ENCODE measurements at places on chromosomes 2 and 18.

GRCh38 chr2:81324046-81324445 lies 1019.5 kb upstream of the LRRTM1 start:
- no peak for DNase-seq

- DNase-seq, result no peak
These were observed at the start of gene GRB14 for GRCh38 chr2:164620873-164621763. Gene GRB14 (minus strand): TSS chr2:164621482. CDS start chr2:164621309, 173 bp downstream.

GRCh38 chr18:65017372-65017760 lies 733.4 kb upstream of the CDH7 start:
- no peak for DNase-seq

- no peak for DNase-seq
These were observed 8.3 kb downstream of the KCNF1 start for GRCh38 chr2:10919771-10920621.

- no peak for DNase-seq
These were observed 41.2 kb downstream of the MCFD2 start for GRCh38 chr2:46874236-46874929.

DNA sequence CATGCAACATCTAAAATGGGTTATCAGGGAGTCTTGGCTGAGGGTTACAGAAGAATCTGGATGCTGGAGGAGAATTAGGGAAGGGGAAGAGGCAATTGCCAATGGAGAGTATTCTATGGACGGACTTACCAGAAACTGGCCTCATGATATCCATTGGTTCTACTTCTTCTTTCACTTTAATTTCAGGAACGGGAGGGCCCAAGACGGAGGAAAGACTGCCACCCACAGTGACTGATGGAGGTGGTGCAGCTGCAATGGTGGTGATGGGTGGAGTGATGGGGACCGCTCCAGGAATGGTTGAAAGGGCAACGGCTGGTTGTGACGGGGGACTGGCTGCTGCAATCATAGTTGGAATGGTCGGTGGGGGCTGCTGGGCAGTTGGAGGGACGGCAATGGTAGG lies 69.1 kb upstream of the AMMECR1L start:
- no peak for DNase-seq

- DNase-seq, result no peak
These were observed 137.1 kb downstream of the RPIA start for GRCh38 chr2:88828397-88829137.

GRCh38 chr2:118417406-118418120 lies 329.3 kb downstream of the INSIG2 start:
- no peak for DNase-seq

- no peak for DNase-seq
These were observed 27.5 kb downstream of the ABCA12 start for GRCh38 chr2:215110918-215111317.

DNA sequence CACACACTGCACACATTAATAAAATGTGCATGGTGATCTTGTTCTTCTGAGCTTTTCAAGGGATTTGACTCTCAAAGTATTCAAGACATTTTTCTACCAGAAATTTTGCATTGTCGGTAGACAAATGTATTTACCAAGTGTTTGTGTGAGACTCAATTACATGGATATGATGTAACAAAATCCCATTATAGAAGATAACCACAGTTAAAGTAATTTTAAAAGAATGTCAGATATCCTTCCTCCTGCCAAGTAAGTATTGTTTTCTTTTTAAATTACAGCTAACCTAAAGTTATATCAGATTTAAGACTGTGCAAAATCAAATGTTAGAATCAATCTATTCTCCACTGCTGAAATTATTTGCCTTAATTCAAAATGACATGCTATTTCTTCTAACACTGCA lies 1344.5 kb upstream of the CHAC2 start:
- DNase-seq, result no peak

DNA sequence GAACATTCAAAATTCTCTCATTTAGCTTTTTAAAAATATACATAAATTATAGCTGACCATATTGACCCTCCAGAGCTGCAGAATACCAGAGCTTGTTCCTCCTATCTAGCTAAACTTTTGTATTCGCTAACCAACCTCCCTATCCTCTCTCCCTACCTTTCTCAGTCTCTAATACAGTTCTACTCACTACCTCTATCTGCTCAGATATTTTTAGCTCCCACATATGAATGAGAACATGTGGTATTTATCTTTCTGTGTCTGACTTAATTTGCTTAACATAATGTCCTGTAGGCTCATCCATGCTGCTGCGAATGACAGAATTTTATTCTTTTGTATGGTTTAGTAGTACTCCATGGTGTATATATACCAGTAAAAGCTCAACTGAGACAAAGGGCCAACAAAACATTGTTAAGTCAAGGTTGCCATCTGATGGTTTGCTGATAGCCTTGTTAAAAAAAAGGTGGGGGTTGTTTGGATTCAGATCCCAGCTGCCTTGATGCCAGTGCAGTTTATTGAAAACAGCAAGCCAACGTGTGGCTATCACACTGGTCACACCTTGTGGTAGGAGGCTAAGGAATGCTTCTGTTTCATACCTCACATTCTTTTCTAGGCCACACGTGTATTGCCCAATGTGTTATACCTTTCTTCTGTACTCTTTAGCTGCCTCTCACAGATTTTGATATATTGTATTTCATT lies 101.5 kb downstream of the VWA3B start:
- no peak for DNase-seq

DNA sequence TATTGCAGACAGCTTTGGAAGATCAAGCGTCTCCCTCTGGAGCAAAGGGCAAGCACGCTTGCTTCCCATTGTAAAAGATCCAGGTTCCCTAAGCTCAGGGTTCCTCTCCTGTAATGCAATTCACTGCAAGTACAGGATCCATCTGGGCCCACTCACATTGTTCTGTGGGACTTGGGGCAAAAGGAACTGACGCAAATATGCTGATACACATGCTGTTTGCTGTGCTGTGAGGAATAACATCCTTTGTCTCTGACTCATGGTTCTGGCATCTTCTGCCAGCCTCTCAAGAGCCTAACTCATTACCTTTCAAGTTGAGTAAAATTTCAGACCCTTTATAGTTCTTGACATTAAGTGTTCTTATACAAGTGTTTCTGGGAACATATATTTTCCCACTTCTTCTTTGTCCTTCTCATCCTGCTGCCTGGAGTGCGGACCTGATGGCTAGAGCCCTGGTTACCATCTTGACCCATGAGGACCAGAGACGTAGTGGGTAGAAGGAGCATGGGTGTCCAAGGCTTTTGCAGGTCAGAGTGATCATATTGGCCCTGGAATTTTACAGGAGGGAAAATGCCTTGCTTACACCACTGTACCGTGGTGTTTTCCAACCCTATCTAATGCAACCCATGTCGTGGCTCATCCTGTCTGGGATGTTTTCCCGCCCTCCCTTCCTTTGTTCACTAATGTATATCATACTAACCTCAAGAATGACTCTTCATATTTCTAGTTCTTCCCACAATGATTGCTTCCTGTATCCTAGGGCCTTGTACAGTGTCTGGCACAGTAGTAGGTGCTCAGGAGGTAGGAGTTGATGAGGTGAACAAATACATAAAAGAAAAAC lies 145.7 kb upstream of the GLI2 start:
- no peak for DNase-seq

DNA sequence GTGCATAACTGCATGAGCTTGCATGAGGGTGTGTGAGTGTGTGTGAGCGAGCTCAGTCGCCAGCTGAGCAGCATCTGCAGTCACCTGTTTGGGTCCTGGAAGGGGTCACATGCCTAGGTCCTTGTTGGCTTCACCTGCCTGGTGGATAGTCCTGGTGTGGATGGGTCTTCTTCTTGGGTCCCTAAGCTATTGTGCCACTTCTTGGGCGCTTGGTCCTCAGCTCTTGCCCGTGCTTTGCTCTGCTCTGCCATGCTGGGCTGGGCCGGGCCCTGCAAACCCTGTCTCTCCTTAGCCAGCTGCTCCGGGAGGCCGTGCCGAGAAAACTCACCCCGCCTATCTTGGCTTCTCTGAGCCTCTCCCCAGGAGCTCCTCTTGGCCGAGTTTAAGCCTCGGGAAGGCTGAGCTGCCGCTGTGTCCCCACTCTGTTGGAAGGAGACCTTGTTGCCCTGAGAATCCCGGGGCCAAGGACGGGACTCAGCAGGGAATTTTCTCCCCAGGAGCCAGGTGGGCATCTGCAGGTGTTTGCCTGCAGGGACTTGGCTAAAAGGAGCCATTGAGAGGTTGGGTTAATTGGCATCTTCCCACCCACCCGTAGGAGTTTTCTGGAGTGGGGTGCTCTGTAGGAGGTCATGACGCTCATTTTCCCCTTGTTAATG lies 300.8 kb downstream of the NDUFA10 start:
- DNase-seq, result no peak

GRCh38 chr2:109460553-109461324 lies 153.0 kb downstream of the SEPTIN10 start:
- no peak for DNase-seq

GRCh38 chr2:190589008-190589407 lies 54.5 kb upstream of the NEMP2 start:
- DNase-seq, result no peak

DNA sequence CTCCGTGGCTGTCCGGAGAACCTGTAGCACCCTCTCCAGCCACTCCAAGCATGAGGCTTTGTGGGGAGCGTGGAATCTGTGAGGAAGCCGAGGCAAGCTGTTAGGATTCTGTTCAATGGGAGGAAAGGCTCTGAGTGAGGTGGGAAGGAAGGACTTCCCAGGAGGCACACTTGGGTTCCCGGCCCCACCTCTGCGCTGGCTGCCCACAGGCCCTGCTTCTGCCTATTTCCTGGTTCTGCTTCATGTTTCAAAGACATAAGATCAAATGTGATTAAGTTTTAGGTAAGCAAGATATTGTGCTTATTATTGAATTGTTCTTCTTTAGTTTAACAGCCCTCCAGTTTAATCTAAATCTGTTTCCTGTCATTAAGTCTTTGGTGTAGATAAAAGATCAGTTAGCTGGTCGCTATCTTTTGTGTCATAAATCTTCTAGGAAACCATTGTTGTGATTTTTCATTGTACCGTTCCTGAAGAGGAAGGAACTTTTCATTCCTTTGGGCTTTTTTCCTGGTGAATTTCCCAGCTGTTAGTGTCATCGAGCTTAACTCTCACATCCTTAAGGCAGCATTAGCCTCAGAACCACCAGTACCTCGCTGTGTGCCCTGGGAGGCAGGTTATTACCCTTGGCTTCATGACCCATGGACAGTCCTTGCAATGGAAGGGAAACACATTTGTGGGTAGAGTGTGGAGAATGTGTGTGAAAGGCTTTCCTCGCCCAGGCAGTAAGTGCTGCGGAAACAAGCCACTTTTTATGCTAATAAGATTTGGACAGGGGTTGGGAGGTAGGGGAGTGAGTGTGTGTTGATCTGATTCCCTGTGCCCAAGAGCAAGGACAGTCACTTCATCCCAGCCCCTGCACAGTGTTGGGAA lies 61.9 kb upstream of the ALPP start:
- no peak for DNase-seq

- DNase-seq, result peak; percentile 19
These were observed 111.6 kb downstream of the FAM210A start for GRCh38 chr18:13614641-13615288.

DNA sequence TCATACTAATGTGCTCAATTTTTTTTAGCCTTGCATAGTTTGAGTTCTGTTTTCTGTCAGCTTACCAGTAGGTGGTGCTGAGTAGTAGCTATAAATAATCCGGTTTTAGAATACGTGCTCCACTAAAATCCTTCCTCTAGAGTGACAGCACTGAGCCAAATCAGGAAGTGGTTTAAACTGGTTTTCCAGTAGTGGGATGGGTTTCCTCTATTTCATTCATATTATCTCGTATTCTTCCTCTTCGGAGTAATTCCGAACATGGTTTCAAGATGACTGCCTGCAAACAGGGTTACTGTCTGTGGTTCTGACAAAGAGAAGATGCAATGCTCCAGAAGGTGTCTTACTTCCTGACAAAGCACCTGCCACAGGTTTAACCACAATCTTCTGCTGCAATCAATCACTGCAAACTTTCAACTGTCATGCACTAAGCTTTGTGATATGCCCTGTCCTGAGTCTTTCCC lies 496.9 kb upstream of the VRK2 start:
- DNase-seq, result no peak

DNA sequence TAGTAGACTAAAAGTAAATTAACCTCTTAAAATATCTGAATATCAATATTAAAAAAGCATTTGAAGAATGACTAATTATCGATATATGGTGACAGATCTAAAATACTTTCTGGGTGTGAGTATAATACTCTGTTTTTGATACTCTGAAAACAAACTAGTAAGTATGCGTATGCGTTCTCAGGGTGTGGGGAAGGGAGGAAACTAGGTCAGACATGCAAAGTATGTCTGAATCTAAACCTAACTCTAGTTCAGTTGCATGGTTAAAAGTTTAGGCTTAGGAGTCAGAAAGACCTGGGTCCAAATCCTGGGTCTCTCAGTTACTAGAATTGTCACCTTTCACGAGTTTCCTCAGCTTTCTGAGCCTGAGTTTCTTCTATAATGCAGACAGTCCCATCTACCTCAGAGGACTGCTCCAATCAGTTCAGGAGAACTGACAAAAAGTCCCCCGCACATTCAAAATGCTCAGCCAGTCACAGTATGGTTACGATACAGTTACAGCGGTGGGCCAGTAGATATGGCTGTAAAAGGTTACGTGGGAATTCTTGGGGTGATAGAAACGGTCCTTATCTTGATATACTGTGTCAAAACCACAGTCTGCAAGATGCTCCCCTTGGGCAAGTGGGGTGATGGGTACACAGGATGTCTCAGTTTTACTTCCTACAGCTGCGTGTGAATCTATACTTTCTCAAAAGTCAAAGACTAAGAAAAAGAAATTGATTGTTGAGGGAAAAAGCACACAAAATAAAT lies 29.2 kb downstream of the UNC50 start:
- DNase-seq, result no peak

GRCh38 chr2:71389384-71390072 lies 57.9 kb downstream of the ZNF638 start:
- no peak for DNase-seq

- no peak for DNase-seq
These were observed 75.7 kb downstream of the TTC21B start for GRCh38 chr2:165877565-165878550.

DNA sequence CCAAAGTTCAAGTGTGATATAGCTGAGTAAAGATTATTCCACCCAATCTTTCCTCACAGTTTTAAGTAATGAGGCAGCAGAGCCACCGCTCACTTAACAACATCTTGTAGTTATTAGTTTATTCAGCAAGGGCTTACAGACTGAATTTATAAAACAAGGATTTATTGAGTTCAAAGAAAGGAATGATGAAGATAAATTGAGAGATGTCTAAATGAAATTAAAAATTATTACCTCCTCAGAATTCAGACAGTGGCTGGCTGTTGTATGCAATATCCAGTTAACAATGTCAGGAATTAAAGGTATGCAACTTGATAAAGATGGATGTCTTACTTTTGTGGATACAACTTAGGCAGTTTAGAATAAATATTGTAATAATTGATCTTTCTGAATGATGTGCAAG lies 927.3 kb upstream of the CDH2 start:
- DNase-seq, result no peak

- no peak for DNase-seq
These were observed 135.6 kb downstream of the ARHGAP15 start for GRCh38 chr2:143264851-143265250.

GRCh38 chr18:33987206-33987605 lies 237.5 kb downstream of the NOL4 start:
- no peak for DNase-seq

All from NK-92 treated with Interleukin-12 subunit alpha and Interleukin-12 subunit beta, amount 100 ng/mL, for 24 hours (cell line).